Nephron progenitor cell (in vitro differentiated cells): ENCODE measurements at places on chromosomes 1 and 21.

DNA sequence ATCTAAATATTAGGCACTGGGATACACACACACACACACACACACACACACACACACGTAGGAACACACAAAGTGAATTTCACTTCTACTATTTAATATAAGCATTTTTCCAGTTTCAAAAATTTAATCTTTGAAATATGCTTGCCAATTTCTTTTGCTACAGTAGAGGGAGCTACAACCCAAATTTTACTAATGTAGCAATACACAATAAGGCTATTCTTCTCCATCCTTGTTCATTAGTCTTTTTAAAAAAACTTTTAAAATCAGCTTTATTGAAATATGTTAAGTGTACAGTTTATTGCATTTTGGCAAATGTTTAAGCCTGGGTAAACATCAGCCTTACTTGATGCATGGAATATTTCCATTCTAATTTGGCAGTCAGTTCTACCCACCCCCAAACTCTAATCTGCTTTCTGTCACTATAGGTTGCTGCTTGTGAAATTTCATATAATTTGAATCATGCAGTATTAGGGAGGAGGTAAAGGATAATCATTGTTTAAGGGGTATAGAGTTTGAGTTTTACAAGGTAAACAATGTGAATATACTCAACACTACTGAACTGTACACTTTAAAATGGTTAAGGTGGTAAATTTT is 93.0 kb upstream of the TENT5C start:
- peaks cover 16% of the 10 kb centered on the region for H3K36me3 ChIP-seq
- H3K4me3 ChIP-seq = no peak overlapping the region
- no peak overlapping the region for H3K27ac ChIP-seq
- DNase-seq = no peak
- H3K4me1 ChIP-seq = peaks cover 6% of the 10 kb centered on the region

GRCh38 chr21:18608226-18608625 is 204.6 kb upstream of the TMPRSS15 start:
- H3K4me3 ChIP-seq = no peak overlapping the region
- H3K27me3 ChIP-seq = peaks cover 3% of the 10 kb centered on the region
- peaks cover 4% of the 10 kb centered on the region for H3K4me1 ChIP-seq
- no peak for DNase-seq
- H3K36me3 ChIP-seq = no peaks in the 10 kb centered on the region

- no peaks in the 10 kb centered on the region for H3K36me3 ChIP-seq
- peak; percentile 33 for DNase-seq
- no peak overlapping the region for H3K27ac ChIP-seq
- peaks cover 97% of the 10 kb centered on the region for H3K27me3 ChIP-seq
- H3K4me3 ChIP-seq = peak overlapping the region; percentile 74
- H3K4me1 ChIP-seq = peaks cover 18% of the 10 kb centered on the region
Observed at GRCh38 chr1:180230416-180230790, 339 bp downstream of the LHX4 start.

DNA sequence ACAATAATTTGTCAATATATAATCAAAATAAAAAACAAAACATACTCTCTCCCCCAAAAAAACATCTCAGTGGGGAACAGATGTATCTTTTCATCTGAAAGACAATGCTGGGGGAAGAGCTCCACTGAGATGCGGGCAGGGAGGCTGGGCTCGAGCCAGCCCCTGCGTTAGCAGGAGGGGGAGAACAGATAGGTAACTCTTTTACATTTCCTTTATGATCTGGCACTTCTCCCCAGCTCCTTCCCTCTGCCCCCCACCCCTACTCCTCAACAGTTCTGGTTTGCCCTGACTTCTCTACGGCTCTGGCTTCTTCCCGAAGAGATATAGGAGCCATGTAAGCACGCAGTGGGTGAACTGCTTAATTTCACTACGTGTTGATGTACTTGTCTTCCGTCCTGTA is 12.4 kb downstream of the LEPR start:
- peaks cover 48% of the 10 kb centered on the region for H3K36me3 ChIP-seq
- DNase-seq = no peak
- H3K4me1 ChIP-seq = peaks cover 5% of the 10 kb centered on the region

DNA sequence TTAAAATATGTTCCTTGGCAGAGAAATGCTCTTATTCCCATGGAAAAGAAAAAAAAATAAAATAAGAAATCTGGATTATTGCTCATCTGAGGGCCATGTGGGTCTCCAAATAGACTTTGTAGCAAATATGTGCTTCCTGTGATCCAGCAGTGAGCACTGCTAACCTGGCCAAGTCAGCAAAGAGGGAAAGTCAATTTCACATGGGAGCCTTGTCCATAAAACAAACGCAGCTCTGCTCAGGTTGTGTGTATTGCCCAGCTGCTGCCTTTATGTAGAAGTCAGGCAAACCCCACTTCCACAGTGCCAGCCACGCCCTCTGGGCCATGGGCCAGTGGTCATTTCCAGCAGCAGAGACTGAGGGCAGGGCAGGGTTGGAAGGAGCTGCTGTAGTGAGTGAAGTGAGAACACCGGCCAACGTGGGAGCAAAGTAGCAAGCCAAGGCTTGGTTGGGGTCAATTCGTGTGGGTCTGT is 174.3 kb downstream of the LYPLAL1 start:
- peaks cover 40% of the 10 kb centered on the region for H3K36me3 ChIP-seq
- peaks cover 13% of the 10 kb centered on the region for H3K4me1 ChIP-seq
- DNase-seq = no peak

DNA sequence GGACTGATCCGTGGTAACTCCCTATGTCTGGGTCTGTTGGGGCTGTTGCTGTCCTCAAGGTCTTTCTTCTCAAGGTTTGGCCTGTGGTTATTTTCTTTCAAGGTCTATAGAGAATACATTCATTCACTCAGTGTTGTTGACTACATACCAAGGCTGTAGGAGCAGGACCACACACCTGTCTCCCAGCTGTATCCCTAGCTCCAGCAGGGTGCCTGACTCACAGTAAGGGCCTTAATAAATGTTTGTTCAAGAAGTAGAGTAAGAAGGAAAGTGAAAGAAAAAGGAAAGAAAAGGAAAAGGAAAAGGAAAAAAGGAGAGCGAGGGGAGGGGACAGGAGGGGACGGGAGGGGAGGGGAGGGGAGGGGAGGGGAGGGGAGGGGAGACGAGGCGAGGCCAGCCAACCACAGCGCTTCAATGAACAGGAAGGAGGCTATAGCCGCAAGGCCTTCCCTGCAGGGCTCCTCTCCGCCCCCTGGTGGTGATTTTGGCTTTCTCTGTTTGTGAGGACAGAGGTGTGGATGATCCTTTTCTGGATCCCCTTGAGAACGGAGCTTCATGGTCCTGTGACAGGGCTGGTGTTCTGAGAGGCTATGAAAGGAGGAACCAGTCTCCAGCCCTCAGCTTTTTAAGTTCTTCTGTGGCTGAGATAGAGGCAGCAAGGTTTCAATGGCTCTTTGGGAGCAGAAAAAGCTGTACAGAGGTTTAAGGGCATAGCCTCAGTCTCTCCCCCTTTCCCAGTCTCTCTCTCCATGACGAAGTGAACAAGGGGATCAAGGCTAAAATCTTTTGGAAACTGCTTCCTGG is 30.6 kb upstream of the LCE5A start:
- H3K4me3 ChIP-seq = no peak overlapping the region
- peaks cover 3% of the 10 kb centered on the region for H3K27me3 ChIP-seq
- H3K27ac ChIP-seq = no peak overlapping the region

GRCh38 chr1:63810936-63811469 is 37.2 kb downstream of the ROR1 start:
- H3K4me1 ChIP-seq = peaks cover 30% of the 10 kb centered on the region
- H3K4me3 ChIP-seq = no peak overlapping the region
- H3K27me3 ChIP-seq = peaks cover 3% of the 10 kb centered on the region

GRCh38 chr1:182459949-182460348 is 10.0 kb downstream of the RGSL1 start:
- H3K4me1 ChIP-seq = no peaks in the 10 kb centered on the region
- H3K27ac ChIP-seq = no peak overlapping the region
- DNase-seq = no peak
- H3K27me3 ChIP-seq = peaks cover 9% of the 10 kb centered on the region
- H3K36me3 ChIP-seq = no peaks in the 10 kb centered on the region

DNA sequence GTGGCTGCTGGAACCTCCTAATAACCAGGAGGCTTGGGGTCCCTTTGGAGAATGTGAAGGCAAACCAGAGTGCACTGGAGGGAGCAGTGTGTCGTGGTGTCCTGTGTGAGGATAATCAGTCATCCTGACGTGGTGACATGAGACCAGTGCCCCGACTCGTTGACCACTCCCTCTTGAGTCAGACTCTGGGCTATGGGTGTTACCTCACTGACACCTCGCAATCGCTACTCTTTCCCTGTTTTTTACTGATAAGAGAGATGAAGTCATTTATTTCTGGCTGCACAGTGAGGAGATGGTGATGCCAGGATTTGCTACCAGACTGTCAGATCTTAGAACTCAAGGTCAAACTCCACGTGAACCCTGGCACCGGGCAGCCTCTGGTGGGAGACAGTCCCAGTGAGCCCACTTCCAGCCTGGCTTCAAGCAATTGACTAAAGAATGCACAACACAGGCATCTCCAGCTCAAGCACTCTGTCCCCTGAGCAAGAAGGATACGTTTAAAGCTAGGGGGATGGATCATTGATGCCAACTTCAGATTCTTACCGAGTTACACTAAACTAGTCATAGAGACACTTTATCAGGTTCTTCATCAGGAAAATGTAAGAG is 30.3 kb downstream of the UBASH3A start:
- DNase-seq = no peak
- H3K27me3 ChIP-seq = peaks cover 29% of the 10 kb centered on the region
- H3K4me1 ChIP-seq = no peaks in the 10 kb centered on the region
- H3K4me3 ChIP-seq = no peak overlapping the region
- no peaks in the 10 kb centered on the region for H3K36me3 ChIP-seq

GRCh38 chr1:153611356-153611755 is 1.6 kb downstream of the S100A16 start:
- H3K4me3 ChIP-seq = no peak overlapping the region
- H3K27me3 ChIP-seq = peaks cover 4% of the 10 kb centered on the region
- no peak for DNase-seq

DNA sequence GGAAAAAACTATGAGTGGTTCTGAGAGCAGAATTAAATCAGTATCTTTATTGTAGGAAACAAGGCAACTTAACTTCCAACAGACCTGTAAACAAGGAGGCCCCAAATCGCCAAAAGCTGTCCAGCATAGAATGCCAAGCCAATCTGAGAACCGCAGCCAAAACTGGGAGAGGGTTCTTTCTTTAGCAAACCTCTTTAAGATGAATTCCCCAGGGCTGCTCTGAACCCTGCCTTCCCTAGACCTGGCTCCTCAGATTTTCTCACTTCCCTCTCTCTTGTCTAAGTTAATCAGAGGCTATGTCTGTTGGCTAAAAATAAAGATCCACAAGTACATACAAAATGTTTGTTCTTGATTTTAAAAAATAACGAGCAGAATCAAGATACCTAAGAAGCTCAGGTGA is 141.4 kb downstream of the SMYD3 start:
- DNase-seq = no peak
- peaks cover 5% of the 10 kb centered on the region for H3K4me1 ChIP-seq
- peaks cover 4% of the 10 kb centered on the region for H3K27me3 ChIP-seq
- no peak overlapping the region for H3K4me3 ChIP-seq
- peaks cover 19% of the 10 kb centered on the region for H3K36me3 ChIP-seq

- no peak for DNase-seq
- no peak overlapping the region for H3K4me3 ChIP-seq
- H3K27me3 ChIP-seq = peaks cover 4% of the 10 kb centered on the region
- no peak overlapping the region for H3K27ac ChIP-seq
Observed at GRCh38 chr1:35210321-35211119, 17.6 kb upstream of the SFPQ start.

GRCh38 chr1:8539683-8540082 is 221.8 kb downstream of the SLC45A1 start:
- no peaks in the 10 kb centered on the region for H3K27me3 ChIP-seq
- no peak for DNase-seq
- H3K4me3 ChIP-seq = no peak overlapping the region

- no peaks in the 10 kb centered on the region for H3K4me1 ChIP-seq
- H3K27ac ChIP-seq = no peak overlapping the region
- no peaks in the 10 kb centered on the region for H3K36me3 ChIP-seq
- H3K27me3 ChIP-seq = peaks cover 5% of the 10 kb centered on the region
- no peak overlapping the region for H3K4me3 ChIP-seq
- DNase-seq = no peak
Observed at GRCh38 chr1:60596791-60597750, 485.3 kb upstream of the NFIA start.

DNA sequence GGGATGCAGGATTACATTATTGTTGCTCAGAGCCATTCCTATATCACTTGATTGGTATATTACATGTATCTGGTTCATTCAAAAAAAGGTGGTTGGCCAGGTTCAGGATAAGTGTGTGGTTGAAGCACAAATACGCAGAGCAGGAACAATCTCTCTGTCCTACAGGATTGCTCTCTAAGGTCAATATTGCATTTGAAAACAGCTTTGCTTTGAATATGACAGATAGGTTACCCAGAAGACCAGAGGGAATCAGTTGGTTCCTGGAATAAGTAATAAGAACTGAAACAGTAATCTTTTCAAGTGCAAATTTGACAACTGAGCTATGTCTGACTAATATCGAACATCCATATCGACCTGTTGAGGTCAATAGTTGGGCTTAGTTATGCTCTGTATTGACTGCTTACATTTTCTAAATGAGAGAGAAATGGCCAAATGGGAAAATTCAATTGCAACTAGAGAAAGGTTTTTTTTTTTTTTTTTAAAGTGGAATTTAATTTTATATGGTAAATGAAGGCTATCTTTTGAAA is 176.8 kb downstream of the ATP6V1G3 start:
- no peak for DNase-seq
- H3K36me3 ChIP-seq = no peaks in the 10 kb centered on the region
- H3K4me1 ChIP-seq = peaks cover 16% of the 10 kb centered on the region
- no peak overlapping the region for H3K4me3 ChIP-seq
- H3K27me3 ChIP-seq = no peaks in the 10 kb centered on the region
- H3K27ac ChIP-seq = no peak overlapping the region

- DNase-seq = no peak
- H3K4me3 ChIP-seq = no peak overlapping the region
- H3K27ac ChIP-seq = no peak overlapping the region
- no peaks in the 10 kb centered on the region for H3K4me1 ChIP-seq
Observed at GRCh38 chr1:94636624-94637023, 95.1 kb upstream of the F3 start.

DNA sequence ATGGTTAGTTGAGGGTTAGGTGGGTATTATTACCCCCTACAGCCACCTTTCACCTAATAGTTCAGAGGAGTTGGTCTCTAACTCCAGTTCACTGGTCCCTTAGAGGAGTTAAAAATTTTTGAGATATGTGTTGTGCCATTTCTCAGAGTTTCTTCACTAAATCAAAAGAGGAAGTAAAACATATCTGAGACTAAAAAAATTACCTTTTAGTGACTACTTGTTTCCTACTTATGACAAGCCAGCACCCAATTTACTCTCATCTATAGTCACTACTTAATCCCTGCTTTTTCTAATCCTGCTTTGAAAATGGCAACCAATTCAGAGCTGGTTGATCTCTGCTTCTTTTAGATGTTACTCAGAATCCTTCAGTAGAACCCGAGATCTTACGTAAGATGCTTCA is 1316.8 kb upstream of the B3GALT2 start:
- no peaks in the 10 kb centered on the region for H3K36me3 ChIP-seq
- H3K27me3 ChIP-seq = no peaks in the 10 kb centered on the region
- no peak overlapping the region for H3K4me3 ChIP-seq
- no peak overlapping the region for H3K27ac ChIP-seq
- H3K4me1 ChIP-seq = no peaks in the 10 kb centered on the region
